Left lobe of liver (tissue), 2 donors: ENCODE measurements at places on chromosomes 12 and 14. TPM values are rescaled to one million over a fixed set of nuclear protein-coding genes. Genes with fewer than 3 reads are reported as not detected.

DNA sequence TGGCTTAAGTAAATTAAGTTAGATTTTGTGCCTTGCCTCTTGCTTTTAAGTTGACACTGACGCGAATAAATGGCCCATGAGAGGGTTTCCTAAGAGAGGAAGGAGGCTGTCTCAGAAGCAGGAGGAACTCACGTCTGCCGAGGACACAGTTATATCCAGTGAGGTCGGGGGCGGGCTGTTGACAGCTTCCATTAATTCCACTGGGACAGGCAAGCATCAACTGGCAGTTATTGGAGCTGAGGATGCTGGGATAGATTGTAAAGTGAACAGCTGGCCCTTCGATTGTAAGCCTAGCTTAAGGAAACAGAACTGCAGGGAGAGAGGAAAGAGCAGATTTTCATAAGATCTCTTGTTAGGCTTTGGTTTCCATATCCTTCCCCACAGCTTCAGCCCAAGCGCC is 399.2 kb downstream of the IPO8 start:
- no peak for DNase-seq

DNA sequence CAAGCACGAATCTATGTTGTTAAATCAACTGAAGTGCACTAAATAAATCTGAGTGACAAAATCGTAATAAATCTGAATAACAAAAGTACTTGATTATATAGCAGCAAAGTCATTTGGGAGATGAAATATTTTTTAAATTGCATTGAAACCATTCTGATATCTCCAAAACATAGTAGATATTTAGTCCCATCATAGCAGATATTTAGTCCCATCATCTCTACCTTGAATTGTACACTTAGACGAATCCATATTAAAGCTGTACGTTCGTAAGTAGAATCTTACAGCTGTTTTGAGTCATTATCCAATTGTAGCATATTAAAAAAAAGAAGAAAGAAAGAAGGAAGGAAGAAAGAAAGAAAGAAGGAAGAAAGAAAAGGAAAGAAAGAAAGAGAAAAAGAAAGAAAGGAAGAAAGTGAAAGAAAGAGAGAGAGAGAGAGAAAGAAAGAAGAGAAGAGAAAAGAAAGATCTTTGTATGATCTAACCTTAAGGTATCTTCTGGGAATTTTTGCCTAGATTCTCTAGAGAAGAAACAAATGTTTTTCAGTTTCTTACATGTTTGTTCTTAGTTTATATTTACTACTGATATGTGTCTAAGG is 2.6 kb downstream of the DCN start:
- no peak for DNase-seq

- DNase-seq, result no peak
Observed at GRCh38 chr14:36955967-36956366, 216.4 kb downstream of the SLC25A21 start.

DNA sequence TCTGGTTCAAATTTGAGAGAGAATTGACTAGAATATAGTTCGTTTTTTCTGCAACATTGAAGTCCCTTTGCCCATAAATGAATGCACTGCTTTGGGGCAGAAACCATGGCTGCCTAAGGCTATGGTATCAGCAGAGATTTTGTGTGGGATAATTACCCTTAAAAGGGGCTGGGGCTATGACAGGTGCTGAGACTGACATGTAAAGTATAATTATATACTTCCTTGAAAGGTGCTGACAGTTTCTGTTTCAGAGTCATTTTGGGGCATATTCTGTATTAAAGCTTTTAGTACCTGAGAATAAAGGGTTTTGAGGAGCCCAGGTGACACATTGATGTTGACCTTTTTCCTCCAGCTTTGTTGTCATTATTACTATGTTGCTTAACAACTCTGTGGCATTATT is 150.3 kb upstream of the PTPRQ start:
- no peak for DNase-seq

- no peak for DNase-seq
Observed at GRCh38 chr12:49338830-49339463, 2.0 kb upstream of the C1QL4 start.

DNA sequence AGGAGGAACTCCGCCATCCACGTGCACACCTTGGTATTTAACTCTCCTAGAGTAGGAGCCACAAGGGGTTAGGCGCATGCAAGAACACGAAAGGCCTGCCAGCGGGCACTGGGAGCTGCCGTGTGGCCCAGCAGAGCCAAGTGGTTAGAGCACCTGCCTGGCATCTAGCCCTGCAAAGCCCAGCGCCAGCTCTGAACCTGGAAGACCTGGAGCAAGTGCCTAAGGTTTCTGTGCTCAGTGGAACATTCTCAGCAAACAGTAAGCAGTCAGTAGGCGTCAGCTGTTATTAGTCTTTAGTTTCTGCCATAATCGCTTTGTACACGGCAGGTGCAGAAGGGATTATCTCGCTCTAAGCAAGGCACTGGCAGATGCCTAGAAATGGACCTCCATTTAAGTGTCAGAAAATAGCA is 55.4 kb downstream of the SETD3 start:
- DNase-seq, result no peak

DNA sequence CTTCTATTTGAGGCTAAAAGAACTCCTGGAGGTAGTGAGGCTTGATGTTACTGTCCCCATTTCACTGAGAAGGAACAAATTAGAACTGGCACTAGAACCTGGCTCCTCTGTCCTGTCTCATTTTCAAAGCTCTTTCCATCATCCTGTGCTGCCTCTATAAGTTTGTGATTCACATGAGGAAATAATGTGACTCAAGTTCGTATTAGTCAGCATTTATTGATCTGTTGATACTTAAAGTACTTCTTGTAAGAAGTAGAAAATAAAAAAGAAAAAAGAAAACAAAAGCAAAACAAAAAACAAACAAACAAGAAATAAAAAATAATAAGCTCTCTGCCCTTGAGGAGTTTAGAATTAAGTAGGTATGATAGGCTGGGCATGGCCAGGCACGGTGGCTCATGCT is 2.3 kb upstream of the ESPL1 start:
- DNase-seq, result no peak

DNA sequence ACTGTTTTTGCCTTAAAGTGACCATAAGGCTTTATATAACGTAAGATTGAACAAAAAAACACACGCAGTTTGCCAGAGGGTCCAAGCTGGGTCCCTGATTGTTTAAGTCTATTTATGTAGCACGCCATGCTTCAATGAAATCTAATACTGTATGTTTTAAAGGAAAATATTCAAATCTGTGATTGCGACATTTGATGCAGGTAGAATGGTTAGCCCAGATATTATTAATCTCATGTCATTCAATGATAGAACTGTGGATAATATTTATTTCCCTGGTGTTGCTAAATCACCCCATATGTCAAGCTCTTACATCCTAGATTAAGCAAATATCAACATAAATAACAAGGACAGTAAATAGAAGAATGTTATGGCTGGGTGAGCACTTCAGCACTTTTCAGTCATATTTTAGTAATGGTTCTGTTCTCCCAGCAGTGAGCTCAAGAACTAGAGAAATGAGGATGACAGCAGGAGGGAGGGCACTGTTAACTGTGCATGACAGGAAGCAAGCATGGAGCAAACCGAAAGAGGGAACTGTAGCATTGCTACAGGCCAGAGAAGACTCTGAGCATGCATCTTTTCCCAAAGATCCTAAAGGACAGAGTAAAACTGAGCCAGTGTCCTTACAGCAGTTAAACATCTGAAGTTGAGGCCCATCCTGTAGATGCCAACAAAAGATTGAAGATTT is 465.7 kb upstream of the MGAT4C start:
- DNase-seq, result no peak

DNA sequence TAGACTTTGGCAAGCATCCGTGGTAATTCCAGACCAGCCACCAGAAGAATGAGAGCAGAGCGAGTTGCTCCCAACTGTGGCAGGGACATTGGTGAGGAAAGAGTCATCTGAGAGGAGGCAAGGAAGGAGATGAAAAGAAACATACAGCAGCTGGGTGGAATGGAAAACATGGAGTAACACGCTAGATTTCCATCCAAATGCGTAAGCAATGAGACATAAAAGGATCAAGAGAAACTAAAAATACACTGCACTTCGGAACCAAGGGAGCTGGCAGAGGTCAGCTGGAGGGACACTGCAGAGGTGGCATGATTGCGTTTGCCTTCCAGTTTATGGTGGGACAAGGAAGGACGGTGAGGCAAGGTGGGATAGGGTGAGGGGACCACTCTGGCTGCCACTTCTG is 82.9 kb downstream of the DDX51 start:
- DNase-seq, result no peak

DNA sequence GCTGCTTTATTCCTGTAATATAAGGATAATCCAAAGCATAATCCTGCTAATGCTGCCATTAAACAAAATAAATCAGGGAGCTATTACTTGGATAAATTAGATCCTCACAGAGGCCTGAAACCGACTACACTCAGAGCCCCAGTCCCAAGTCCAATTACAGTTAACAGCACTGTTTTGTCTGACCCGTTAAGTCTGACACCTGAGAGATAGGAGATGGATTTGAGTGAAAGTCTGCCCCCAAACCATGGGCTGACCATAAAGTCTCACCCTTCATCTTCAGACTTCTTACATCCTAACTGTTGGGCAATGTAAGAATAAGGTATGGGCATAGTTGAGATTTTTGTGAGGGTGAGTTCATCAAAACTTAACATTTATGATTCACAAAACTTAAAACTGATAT is 181.7 kb downstream of the PLCZ1 start:
- no peak for DNase-seq

GRCh38 chr12:52532636-52533035 is 12.4 kb upstream of the KRT5 start:
- DNase-seq, result no peak

BCAT1 gene
- 2.8 TPM for total RNA-seq

RTL1 gene
- total RNA-seq, result not detected

SPX gene
- 0.23 TPM for total RNA-seq

CSRP2 gene
- total RNA-seq, result 14.1 TPM
